ENCODE measurements at places on chromosomes 13 and 19.

GRCh38 chr13:31413516-31413915 is 213.7 kb downstream of the B3GLCT start:
- no peak for DNase-seq

DNA sequence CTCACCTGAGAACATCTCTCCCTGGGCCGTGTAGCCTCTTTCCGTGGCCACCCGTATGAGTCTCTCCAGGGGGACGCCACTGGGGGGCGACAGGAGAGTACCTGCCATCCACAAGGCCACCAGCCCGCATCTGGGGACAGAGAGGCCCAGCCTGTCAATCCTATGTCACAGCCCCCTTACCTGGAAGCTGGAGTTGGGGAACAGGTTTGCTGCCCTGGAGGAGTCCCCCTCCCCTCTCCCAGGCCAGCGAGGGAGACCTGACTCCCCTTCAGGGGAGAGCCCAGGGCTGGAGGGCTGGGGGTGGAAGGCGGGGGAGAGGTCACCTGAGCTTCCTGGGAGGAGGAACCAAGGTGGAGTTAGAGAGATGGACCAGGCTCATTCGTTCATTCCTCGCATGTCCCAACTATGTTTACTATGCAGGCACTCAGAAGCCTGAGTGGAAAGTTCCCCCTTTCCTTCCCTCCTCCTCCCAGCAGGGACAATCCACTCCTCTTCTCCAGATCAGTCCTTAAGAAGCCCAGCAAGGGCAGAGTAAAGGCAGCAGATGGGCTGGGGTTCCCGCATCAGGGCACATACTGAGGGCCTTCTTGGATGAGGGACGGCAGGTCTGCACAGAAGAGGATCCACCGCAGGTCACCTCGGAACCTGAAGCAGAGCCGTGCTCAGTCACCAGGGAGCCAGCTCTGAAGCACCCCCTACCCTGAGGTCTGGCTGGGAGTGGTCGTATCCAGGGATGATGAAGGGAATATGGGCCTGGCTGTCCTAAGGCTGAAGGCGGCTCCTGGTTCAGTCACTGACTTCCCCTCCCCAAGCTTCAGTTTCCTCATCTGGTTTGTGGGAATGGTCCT is 5.5 kb downstream of the ACTMAP start:
- DNase-seq: no peak

DNA sequence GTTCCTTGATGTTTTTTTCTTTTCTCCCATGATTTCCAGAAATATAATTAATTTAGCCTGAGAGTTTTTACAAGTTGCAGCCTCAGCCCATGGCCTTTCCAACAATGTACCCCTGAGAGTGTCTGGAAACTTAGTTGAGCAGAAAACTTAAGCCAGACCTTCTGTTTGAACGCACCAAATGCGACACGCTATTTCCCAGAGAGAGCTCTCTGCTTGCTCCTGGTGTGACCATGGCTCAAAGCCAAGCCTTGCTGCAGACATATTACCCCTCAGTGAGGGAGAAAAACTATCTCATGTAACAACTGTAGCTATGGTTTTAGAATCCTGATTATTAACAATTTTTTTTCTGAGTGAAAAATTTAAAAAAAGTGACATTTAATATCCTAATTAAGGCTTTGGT is 1204.5 kb upstream of the SLC10A2 start:
- no peak for DNase-seq

- peak; percentile 2 for DNase-seq
Measured at GRCh38 chr13:113589251-113589960, 4.9 kb downstream of the TFDP1 start.

GRCh38 chr13:105543742-105544141 is 991.7 kb downstream of the EFNB2 start:
- DNase-seq: no peak

- DNase-seq: no peak
Measured at GRCh38 chr13:107811233-107812013, 403.9 kb downstream of the LIG4 start.
